Stimulated activated CD4-positive, alpha-beta T cell treated with anti-CD3 and anti-CD28 coated beads, Interleukin-2, amount 100 ng/mL, for 24 hours (primary cell): ENCODE measurements at places on chromosomes 3 and 15.

DNA sequence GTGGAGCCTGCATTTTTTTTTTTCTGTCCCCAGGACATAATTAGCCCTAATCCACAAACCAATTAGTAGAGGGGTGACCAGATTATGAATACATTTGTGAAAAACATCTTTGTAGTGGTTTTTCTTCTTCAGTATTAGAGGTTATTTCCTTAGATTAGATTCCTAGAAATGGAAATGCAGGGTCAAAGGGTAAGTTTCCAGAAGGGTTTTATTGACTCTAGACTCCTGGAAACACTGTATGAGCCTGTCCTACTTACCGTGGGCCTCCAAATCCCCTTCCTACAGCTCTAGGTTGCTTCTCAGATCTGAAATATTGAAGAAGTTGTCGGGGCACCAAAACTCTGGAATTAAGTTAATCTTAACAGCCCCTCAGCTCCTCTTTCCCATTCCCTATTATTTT lies 22.4 kb downstream of the SQOR start:
- DNase-seq = no peak

DNA sequence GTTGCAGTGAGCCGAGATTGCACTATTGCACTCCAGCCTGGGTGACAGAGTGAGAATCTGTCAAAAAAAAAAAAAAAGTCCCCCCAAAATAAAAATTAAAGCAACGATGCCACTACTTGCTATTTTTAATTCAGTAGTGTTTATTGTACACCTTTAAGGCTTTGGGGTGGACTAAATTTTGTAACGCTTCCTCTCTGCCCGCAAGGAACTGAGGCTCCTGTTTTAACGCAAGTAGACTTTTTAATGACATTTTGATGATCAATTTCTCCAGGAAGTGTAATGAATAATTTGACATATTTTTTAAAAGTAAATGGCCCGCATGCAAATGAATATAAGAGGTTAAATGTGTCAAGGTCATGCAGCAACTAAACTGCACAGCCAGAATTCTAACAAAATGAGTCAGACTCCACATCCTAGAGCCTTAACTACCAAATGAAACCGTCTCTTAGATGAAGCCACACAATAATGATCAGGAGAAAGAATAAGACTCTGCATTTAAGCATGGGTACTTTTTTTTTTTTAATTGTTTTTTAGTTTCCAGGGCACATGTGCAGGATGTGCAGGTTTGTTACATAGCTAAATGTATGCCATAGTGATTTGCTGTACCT lies 96.8 kb upstream of the LMOD3 start:
- DNase-seq = no peak

- DNase-seq = no peak
These were observed 29.9 kb downstream of the PDIA5 start for GRCh38 chr3:123096731-123097130.

- DNase-seq = no peak
These were observed 74.7 kb downstream of the BTD start for GRCh38 chr3:15676259-15676658.

DNA sequence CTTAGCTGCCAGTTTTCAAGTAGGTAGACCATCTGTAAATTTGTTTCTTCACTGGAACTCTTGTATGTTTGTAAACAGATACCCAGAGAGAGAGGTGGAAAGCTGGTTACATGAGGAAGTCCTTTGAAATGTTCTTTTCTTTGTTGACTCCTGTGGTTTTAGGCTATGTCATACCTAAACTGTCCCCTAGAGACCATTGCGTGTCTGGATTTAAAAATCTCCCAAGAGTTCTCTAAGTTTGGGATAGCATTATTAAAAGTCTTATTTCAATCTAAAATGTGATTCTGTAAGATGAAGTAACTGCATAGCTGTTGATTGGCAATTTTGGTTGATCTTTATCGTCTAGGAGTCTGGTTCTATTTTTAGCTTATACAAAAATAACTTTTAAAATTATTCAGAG lies 127.2 kb downstream of the GHSR start:
- DNase-seq = no peak

- no peak for DNase-seq
These were observed 35.0 kb downstream of the MLH1 start for GRCh38 chr3:37028329-37028728.

DNA sequence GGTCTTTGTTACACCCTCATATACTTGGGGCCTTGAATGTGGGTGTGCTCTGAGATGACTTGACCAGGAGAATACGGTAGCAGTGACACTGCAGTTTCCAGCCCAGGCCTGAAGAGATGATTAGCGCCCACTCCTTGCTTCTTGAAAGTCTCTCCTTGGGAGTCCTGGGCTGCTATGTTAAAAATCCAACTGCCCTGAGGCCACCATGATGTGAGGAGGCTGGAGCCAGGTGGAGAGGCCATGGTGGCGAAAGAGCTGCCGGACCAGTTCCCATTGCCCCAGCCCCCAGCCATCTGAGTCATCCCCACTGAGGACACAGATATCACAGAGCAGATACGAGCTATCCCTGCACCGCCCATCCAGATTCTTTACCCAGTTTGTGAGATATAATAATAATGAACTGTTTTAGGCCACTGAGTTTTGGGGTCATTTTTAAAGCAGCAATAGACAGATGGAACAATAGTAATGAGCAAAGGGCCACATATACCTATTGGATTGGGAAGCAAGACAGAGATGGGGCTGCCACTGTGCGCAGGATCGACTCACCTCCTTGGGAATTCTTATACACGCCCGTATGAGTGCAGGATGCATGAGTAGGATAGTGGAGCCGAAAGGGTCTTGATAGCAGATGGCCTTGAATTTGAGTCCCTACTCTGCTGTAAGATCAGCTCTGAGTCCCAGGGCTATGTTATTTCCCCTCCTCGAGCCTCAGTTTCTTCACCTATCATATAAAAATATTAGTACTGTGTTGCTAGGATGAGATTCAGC lies 12.1 kb upstream of the GATA2 start:
- DNase-seq = no peak

GRCh38 chr15:58309963-58310928 lies 121.5 kb upstream of the LIPC start:
- DNase-seq = no peak

GRCh38 chr3:169071003-169071402 lies 592.5 kb downstream of the MECOM start:
- DNase-seq = no peak

DNA sequence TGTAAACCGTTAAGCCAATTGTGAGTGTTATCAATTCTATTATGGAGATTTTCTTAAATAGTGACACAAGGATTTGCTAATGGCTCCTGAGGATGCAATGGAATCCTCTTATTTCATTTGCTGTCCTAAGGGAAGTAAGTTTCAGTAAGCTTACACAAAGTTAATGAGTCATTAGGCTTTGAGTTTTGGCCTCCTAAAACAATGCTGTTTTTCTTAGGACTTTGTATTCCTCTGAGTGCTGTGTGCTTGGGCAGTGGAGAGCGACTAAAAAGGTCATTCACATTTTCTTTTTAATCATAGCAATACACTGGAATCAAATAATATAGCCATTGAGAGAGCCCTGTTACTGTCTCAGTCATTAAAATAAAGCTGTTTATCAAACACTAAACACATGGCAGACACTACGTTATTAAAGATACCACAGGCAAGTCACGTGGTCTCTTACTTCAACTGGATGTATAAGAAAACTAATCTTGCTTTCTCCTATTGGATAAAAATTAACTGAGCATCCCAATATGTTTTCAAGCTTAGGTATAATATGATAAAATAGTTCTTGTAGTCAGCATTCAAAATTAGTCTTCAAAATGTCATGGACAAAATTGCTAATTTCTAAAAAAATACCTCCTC lies 290.8 kb downstream of the NLGN1 start:
- no peak for DNase-seq

DNA sequence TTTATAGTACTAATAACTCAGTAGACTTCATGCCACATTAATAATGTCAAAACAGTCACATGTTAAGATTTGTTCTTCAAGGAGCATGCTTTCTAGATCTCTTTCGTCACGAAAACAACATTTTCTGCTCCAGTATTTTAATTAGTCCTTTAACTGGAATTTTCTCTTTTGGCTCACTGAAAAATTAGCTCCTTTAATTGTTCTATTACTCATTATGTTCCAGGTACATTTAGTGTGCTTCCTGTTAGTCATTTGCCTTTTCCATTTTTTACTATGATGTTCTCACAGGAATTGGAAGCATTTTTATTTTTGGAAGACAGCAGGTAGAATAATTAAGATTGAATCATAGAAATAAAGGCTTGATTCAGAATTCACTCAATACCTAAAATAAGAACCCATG lies 111.2 kb downstream of the SLC9A9 start:
- no peak for DNase-seq

DNA sequence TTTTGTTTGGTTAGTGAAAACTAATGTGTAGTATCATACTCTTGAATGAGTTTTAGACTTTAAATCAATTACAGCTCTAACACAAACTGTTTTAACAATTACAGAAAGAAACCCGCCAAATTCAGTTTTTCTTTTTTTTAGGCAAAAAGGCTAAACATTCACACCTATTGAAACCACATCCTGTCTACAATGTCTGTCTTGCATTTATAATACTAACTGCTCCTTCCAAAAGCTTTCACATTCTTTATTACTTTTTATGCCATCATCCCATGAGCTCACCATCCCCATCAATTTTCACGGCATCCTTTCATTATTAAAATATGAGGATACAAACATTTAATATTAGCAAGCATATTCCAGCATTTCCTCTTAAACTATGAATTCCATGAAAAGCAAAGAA lies 593.3 kb downstream of the FOXP1 start:
- DNase-seq = no peak

DNA sequence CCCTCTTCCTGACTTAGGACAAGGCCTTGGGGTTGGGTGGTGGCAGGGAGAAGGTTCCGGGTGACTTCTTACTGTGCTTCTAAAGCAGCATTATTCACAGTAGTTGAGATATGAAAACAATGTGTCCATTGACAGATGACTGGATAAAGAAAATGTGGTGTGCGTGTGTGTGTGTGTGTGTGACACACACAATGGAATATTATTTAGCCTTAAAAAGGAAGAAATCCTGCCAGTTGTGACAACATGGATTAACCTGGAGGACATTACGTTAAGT lies 128.1 kb upstream of the RASGRP1 start:
- no peak for DNase-seq

DNA sequence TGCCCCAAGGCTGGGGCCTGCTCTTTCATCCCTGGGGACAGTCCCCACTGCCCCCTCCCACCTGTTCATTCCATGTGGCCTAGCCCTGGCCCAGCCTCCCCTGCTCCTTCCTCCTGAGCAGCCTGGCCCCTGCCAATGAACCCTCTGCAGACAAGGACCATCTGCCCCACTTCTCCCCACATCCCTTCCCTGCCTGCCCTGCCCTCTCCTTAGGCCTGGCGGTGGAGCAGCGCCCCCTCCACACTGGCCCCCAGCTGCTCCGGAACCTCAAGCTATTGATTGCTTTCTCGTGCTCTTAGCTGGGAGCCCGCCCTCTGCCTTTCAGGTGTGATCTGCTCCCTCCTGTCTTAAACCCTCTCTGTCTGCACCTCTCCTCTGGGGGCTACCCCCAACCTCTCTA lies 8.0 kb downstream of the PLXNA1 start:
- DNase-seq = no peak

- DNase-seq = no peak
These were observed 268.0 kb downstream of the EPHA3 start for GRCh38 chr3:89375451-89375850.
